ENCODE measurements at places on chromosomes 1 and 21.

DNA sequence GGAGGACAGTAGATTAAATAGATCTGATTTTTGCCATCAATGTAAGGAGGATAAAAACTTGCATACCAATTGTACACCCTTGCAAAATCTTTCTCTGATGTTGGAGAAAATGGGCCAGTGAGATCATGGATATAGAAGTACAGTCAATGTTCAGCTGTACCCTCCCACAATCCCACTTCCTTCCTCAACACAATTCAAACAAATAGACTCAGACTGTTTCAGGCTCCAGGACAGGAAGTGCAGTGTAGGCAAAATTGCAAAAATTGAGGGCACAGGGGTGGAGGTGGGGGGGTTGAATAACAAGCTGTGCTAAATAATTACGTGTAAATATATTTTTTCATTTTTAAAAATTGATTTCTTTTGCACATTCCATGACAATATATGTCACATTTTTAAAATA lies 3.9 kb upstream of the IFI44 start:
- DNase-seq, result no peak

DNA sequence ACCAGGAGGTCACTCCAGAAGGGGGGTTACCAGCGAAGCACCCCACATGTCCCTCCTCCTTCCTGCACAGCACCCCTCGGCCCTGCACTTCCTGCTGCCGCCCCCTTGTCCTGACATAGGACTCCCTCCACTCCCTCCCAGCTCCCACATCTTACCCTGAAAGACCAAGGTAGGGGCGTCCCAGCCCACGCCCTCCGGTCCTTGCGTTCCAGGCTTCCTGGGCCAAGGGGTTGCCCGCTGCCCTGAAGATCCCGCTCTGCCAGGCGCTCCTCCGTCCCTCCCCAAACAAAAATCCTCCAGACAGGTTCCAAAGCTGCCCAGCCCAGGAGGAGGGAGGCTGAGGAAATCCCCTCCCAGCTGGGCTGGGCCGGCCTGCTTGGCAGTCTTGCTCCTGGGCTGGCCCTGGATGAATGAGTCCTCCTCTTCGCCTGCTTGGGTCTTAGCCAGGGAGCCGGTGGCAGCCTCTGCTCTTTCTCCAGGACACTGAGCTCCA lies at the start of gene RHBDL2:
TSS of gene RHBDL2 (minus strand) at position 304 of the 493 bp plus-strand sequence. CDS start 22,618 bp downstream, outside the sequence.
- DNase-seq, result no peak

- no peak for DNase-seq
Measured at GRCh38 chr1:218851586-218851985, 322.1 kb upstream of the LYPLAL1 start.

DNA sequence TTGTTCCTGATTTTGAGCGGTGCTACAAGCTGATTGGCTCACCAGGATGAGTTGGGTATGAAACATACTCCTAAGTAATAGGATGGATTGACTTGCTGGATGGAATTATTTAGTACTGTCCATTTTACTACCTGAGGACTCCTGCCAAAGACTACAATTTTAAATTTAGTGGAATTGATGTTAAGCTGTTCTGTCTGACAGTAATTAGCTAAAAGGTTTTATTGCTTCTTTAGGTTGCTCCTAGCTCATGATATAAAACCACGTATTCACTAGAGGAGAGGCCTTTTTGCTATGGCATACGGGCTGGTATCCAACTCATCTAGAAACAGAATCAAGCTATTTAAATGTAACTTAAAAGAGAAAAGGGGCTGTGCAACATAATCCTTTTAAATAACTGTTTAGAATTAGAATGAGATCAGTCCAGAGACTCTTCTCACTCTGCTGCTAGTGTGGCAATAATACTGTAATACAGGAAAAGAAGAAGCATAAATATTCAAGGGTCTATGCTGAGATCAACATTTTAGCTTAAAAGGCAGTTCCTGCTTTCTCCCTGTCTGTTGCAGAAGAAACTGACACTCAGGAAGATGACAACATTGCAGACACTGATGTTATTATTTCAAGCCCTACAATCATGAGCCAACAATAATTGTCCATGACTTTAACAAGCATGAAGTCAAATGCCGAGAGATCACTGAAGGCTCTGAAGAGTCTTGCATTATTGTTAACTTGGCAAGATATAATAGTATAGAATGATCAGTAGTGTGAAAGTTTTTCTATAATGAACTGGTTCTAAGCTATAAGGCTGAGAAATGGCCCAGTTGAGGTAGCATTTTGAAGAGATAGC lies 258.7 kb upstream of the ADGRL4 start:
- no peak for DNase-seq

- no peak for DNase-seq
Measured at GRCh38 chr21:26835714-26836265, 9.4 kb downstream of the ADAMTS1 start.

DNA sequence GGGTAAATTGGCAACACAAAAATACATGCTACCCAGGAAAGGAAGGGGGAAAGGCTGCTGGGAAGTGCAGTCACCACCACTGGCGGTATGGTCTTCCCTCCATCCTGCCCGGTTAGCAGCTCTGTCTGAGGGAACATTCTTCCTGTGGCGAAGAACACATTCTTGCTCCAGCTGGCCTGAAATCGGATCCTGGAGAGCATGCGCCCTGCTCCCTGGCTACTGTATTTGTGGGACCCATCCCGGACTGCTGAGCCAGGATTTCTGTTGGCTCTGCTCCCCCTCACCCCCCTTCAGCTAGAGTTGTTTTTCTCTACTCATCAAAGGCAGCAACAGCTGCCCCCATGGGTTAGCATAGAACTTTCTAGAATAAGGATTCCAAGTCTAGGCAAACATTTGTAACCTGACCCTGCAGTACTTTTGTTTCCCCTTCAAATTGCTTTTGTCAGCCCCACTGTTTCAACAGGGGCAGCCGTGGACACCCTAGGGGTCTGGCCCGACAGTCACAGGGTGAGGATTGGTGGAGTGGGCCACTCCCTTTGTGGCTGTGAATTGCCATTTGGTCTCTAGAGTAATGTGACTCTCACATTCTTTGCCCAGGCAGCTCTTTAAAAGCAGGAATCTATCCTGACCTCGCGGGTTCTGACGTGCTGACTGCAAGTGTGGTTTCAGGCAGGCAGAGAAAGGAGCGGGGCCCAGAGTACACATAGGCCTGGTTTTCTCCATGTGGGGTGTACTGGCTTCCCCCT lies 157.7 kb downstream of the TOMM20 start:
- no peak for DNase-seq

DNA sequence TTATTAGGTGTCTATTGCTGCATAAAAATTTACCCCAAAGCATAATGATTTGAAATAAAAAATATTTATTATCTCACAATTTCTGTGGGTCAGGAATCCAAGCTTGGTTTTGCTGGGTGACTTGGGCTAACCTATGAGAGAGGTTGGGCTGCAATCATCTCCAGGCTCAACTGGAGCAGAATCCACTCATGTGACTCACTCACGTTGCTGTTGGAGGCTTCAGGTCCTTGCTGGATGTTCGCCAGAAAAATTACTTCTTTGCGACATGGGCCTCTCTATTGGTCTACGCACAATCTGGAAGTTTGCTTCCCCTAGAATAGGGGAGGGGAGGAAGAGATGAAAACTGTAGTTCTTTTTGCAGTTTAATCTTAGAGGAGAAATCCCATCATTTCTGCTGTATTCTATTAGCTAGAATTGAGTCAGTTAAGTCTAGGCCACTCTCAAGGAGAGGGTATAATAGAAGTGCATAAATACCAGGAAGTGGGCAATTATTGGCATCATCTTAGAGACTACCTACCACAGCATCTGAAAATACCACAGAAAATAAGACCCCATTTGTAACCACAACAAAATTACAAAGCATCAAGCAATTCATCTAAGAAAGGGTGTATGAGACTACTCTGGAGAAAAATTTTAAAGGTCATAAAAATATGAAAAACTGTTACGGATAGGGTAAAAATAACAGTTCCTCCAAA lies 5.7 kb upstream of the FASLG start:
- no peak for DNase-seq

DNA sequence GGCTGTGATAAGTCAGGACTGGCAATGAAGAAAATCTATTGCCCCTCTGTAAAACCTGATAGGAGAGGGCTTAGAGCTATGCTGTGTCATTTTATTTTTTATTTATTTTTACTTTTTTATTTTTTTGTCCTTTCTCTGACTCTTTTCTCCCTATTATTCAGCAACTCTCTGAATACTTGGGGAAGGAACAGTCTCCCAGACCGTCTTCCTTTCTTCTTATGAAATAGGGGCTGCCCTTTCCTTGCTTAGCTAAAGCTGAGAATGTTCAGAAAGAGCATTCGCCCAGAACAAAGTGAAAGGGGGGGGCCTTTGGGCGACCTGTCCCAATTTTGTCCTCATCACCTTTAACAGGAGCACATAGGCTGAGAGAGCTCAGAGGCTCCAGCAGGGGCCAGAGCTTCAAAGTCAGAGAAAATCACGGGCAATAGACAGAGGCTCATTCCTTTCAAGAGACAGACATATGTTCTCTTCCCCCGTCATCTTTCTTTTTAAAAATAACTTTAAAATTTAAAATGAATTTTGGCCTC lies 80.9 kb downstream of the RNF220 start:
- DNase-seq, result no peak

DNA sequence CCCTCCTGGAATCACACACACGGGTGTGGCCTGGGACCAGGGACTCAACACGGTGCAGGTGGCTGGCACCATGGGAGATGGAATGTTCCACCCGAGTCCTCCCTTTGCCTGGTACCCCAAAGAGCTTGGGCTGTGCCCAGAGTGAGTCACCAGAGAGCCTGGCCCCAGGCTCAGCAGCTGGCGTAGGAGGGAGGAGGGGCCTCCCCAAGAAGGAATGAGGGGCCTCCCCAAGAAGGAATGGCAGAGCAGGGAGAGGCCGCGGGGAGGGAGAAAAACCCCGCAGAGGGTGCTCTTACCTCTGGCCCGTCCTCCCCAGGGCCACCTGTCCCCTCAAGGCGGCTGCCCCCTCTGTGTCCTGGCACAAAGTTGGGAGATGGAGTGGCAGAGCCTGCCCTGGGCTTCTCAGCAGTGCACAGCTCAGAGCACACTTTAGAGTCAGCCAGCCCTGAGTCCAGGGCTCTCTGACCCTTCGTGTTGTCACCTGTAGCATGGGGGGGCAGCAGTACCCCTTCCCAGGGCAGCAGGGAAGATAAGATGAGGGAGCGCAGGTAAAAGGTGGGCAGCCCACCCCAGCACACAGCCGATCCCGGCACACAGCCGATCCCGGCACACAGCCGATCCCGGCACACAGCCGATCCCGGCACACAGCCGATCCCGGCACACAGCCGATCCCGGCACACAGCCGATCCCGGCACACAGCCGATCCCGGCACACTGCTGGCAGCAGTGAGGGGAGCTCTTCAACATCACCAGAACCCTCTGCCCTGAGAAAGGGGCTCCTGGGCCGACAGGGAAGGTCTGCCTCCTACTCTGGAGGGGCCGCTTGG lies 20.2 kb upstream of the KCNAB2 start:
- no peak for DNase-seq

DNA sequence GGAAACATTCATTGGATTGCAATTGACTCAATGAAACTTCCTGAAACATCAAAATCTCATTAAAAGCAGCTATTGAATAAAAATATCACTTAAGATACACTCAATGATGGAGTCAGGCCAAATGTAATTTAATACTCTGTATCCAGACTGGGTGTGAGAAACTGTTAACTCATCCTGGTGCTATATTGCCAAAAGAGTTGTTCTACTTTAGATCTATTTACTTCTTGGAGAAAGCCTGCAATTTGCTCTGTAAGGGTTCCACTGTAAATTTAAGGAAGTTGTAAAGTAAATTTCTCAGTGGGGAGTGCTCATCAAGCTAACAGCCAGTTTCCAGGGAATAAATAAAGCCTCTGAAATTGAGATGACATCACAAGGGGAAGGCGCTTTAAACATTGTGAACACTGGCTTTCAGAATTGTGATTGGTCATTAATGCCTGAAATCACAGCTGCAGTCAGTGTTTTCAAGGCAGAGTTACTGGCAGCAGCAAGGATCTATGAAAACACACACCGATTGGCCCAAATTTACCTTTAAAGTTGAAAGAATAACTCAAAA lies 91.4 kb downstream of the OLFM3 start:
- no peak for DNase-seq

DNA sequence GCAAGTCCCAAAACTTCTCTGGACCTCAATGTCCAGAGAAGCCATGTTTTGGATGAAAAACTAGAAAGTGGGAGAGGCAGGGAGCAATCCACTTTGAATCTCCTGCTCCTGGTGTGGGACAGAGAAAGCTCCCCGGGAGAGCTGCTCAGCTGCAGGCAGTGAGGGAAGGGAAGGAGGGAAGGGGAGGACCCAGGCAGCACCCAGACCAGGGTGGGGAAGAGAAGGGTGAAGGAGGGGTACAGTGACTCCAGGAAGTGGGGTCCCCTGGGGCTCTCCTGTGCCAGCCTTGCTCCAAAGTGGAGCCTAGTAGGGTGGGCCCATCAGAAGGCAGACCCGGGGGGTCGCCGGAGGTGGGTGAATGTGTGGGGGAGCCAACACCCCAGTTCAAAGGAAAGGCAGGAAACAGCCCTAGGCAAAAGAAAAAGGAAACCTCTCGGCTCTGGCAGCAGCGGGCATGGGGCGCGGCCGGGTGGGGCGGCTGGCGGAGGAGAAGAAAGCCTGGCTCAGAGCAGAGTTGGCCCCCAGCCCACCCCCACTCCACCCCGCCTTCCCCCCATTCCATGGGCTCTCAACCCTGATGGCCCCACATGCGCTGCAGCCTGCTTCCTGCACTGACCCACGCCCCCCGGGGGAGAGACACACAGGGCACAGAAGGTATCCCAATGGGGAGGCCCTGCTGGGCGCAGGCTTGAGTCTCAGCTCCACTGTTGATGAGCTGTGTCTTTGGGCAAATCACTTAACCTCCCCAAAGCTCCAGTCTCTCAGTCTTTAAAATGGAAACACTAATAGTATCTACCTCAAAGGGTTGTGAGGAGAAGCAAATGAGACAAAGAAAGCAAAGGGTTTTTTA lies 5.7 kb downstream of the LGR6 start:
- no peak for DNase-seq

GRCh38 chr1:203129501-203130231 lies 2.1 kb downstream of the ADORA1 start:
- DNase-seq, result no peak

DNA sequence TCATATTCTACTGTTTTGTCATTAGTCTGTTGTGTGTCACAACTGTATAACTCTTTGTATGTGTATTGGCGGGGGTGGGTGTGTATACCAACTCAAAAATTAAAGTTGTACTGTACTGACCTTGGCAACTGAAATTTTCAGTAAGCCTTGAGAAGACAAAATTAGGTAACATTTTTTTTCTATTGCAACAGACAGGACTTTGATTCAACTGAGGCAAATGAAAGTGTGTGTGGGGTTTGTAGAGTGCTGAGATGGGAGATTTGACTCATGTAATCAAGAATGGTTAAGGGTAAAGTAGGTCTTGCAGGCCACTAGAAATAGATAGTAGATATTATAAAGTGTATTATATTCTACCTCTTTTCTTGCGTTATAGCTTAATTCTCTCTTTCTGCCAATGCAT lies 14.6 kb upstream of the B3GALT2 start:
- no peak for DNase-seq

DNA sequence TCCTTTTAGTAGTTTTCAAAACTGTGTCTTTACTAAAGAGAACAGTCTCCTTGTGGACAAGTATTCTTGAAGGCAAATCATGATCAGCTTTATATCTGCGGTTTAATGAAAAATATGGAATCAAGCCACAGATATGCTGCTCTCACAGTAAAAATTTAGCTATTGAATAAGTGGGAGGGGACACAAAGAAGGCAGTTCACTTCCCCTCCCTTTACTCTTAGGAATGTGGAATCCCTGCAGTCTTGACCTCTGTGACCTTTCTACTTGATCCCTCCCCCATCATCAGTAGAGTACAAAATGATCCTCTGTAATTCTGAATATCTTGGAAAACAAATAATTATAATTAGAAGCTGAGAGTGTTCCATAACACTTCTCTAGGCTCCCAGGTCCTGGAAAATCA lies 136.7 kb upstream of the HOOK1 start:
- no peak for DNase-seq

Measured in stimulated activated CD4-positive, alpha-beta T cell treated with anti-CD3 and anti-CD28 coated beads, Interleukin-1b, Interleukin-23, amount 100 ng/mL, for 1 hour (primary cell).